AG10803 (cell line): ENCODE measurements at places on chromosomes 6 and 20.
A peak's percentile ranks its signal among the peaks of the same experiment; 100 is the strongest.

DNA sequence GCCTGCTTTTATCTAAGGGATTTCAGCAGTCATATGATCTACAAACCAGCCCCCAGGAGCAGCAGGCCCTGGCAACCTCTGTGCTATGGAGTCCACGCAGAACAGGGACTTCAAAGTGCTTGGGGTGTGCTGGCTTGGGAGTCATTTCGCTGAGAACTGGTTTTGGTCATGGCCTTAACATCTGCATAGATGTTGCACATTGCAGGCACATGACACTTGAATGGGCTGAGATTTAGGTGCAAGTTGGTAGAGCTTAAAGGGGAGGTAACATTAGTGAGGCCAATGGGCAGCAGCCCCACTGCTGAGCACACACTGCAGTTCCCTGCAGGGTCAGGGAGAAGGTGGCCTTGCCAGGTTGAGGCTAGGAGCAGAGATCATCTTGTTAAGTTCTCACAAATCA, 43.6 kb downstream of the RREB1 start:
- no peak for DNase-seq

GRCh38 chr20:23100720-23101107, 14.6 kb upstream of the CD93 start:
- no peak for DNase-seq

DNA sequence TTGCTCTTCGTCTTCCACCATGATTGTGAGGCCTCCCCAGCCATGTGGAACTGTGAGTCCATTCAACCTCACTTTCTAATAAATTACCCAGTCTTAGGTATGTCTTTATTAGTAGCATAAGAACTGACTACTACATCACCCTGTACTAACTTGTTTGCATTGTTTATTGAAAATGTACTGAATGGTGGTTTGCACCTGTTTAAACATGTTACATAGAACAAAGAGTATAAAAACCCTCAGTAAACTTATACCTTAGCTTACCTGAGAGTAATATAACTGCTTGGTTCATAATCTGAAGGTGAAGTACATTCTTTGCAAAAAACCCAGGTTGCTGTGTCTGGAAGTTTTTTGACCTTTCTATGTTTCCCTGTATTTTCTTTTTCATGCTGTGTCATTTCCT, 777.8 kb downstream of the TBC1D32 start:
- DNase-seq, result no peak

GRCh38 chr20:62501801-62502495, 26.2 kb upstream of the GATA5 start:
- peak; percentile 3 for DNase-seq

DNA sequence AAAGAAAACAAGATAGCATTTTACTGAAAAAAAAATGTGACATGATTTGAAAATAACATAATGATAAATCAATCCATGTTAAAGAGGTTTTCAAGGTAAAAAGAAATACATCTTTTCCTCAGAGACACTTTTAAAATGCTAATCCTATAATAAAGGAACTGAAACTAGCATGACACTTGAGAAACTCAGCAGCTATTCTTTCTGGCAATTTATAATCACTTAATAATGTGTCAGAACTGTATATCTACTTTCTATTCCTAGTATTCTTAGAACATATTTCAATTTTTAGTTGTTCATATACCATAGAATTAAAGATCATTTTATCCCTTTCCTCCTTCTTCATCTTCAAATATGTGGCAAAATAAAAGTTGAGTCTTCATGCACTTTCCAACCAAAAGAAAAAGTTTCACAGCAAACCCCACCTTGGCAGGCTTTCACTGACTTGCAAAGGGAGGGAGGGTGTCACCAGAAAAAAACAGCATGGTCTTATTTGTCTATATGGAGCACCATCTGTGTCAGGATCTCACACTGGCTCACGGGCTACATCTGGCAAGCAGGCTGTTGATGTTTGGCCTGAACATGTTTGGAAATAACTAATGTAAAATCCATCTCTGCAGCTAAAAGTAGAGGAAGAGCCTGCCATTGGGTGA, 48.5 kb downstream of the FHL5 start:
- no peak for DNase-seq

- DNase-seq, result no peak
Observed at GRCh38 chr6:1757131-1757530, 147.4 kb downstream of the FOXC1 start.

DNA sequence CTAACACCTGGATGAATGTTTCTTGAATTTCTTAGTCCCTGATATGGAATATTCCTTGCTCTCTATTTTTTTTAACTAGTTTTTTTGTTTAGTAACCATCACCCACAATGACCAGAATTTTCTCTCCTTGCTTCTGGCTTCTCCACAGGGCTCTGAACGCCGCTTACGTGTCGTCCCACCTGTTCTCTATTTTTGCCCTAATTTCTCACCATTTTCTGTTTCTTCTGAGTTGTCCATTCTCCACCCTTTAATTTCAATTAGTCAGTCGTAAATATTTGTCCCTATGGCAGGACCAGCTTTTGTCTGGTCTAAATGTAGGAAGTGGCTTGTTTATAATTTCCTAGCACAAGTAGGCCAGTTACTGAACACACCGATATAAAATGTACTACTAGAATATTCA, 52.3 kb downstream of the PLCB4 start:
- DNase-seq, result no peak

DNA sequence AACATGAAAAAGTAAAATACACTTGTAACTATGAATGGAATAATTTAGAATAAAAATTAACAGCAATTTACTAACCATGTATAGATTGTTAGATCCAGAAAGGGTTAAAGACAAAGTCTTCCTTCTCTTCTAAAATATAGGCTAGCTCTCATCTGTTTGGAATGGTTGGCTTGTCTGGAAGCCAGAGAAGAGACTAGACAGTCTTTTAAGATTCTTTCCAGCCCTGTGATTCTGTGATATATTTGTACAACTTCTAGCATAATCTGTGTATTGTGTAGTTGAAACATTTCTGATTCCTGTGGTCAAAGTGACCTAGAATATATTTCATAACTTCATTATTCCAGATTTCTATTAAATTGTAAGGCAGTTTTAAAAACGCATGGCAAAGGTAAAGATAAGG, 196.6 kb downstream of the UST start:
- DNase-seq, result peak; percentile 84

DNA sequence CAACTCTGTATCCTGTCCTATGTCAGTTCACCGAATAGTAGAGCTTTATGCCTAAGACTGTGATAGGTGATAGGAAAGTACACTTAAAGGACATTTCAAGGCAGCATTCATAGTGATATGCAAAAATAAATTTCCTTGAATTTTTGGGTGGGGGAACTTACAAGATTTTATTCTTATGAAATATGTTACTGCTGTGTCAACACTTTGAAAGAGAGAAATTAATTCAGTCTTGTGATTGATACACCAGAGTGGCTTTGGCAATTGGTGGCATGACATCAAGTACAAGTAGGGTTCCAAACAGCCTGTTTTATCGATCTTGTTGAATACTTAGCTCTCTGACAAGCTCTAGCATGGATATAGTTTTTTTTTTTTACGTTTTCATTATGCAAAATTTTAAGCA, 72.3 kb downstream of the QKI start:
- DNase-seq, result no peak

DNA sequence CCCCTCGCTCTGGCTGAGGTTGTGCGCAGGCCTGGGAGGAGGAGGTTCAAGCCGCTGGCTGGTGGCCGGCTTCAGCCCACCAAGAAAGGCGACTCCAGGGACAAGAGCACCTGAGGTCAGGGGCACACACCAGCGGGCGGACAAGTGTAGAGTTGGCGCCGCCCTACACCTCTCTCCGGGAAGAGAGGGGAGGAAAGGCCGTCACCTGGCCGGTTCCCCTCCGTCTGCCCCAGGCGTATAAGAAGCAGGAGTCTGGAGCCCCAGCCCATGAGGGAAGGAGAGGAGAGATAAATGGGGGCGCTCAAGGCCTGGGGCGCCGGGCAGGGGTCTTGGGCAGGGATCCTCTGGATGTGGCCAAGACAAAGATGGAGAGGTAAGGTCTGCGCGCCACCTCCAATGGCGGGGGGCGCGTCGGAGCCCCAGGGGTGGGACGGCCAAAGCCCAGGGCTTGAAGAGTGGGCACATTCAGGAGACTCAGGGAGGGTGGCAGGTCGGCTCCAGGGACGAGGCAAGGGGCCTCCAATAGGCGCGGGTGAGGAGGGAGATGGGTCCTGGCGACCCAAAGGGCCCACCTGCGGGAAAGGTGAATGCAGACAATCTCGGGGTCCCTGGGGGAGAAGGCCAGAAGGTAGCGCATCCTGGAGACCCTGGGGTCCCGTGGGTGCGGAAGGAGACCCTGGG, 826 bp downstream of the RIMS4 start:
- DNase-seq, result no peak

DNA sequence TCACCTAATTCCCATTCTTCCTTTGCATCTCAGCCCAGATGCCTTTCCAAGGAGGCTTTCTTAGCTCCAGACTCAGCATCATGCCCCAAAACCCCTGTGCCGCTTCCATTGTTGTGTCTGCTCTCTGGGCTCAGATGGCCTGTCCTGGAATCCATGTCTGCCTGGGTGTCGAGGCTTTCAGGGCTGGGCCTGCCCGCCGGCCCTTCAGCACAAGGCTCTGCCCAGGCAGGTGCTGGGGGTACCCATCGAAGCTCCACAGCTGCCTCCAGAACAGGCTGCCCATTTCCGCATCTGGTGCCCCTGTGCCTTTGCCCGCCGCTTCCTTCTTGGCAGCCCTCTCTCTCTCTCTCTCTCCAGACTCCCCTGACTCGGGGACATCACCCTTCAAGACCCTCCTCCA, 1.2 kb downstream of the CPXM1 start:
- DNase-seq, result no peak

DNA sequence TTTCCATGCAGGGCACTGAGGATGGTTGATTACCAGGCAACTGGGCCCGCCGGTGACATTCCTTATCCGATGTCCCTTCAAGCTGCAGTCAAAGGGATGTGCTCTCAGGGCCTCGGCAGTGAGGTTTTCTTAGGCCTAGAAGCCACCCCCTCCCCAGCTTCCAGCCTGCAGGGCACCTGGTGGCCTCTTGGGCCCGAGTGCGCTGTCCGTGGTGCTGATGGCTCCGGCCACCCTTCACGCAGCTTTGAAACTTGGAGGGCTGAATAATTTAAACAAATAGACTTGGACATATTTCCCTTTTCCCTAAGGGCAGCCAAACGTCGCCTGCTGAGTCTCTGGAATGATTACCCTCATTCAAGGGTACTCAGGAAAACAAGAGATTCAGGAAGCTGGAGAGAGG, 8.9 kb upstream of the MLN start:
- DNase-seq, result peak; percentile 31

- DNase-seq, result peak; percentile 38
Observed at GRCh38 chr6:5746759-5747130, 260.0 kb downstream of the NRN1 start.

GRCh38 chr6:33631971-33632557, 10.9 kb downstream of the ITPR3 start:
- no peak for DNase-seq
